ENCODE measurements at places on chromosomes 2 and 18. TPM values are rescaled to one million over a fixed set of nuclear protein-coding genes. Genes with fewer than 3 reads are reported as not detected.

The IL1R2 gene
- total RNA-seq, result not detected

The NRP2 gene
- total RNA-seq, result 533 TPM

The EGR4 gene
- not detected for total RNA-seq

The SKOR2 gene
- total RNA-seq, result not detected

The ARHGEF33 gene
- 0.19 TPM for total RNA-seq

The CXCR4 gene
- total RNA-seq, result 211 TPM

The HOXD13 gene
- total RNA-seq, result not detected

The TRIM54 gene
- not detected for total RNA-seq

The RASGRP3 gene
- 90.3 TPM for total RNA-seq

The SALL3 gene
- total RNA-seq, result 0.10 TPM

The GREB1L gene
- total RNA-seq, result 1.4 TPM

The KLHL29 gene
- total RNA-seq, result 8.3 TPM

The PPP1R1C gene
- total RNA-seq, result 0.93 TPM

The CDH7 gene
- 0.19 TPM for total RNA-seq

The GPR75 gene
- 2.9 TPM for total RNA-seq

The UCN gene
- 1.4 TPM for total RNA-seq
